Activated CD8-positive, alpha-beta memory T cell treated with anti-CD3 and anti-CD28 coated beads for 4 hours (primary cell): ENCODE measurements at places on chromosomes 11 and 22.

GRCh38 chr11:86418917-86419316, 44.2 kb downstream of the CCDC81 start:
- no peak for DNase-seq

GRCh38 chr11:61080526-61080925, 21.8 kb upstream of the CD5 start:
- no peak for DNase-seq

DNA sequence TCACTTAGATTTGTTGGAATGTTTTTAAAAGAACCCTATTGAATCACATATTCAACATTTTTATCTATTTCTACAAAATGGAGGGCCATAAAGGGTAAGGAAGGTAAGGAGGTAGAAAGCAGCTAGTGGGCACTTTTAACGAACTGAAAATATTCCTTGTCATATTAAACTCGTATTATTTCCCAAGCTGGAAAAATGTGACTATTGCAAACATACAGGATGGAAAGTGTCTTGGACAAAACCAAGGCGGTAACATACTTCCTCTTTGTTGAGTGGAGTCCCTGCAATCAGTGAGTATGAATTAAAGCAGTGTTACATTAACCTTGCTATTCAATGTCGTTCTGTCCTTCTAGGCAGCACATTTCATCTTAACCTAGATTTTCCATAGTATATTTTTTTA, 165.6 kb downstream of the RCN1 start:
- no peak for DNase-seq

DNA sequence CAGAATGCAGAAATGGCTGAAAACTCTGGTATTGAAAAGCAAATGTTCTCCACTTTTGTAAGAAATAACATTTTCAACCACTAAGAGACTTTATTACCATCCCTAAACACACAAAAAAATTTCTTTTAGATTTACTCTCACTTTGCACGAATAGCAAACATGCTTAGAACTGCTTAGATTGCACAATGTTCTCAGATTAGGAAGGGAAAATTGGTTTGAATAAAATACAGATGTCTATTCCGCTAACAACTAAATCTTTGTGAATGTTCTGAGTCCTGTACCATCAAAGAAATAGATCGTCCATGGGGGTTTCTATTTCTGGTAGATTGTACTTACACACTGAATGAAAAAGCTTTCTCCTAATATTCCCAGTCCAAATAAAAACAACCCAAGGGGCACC, 40.1 kb downstream of the BDNF start:
- no peak for DNase-seq

GRCh38 chr11:13378316-13378715, 84.7 kb downstream of the BTBD10 start:
- DNase-seq = no peak

DNA sequence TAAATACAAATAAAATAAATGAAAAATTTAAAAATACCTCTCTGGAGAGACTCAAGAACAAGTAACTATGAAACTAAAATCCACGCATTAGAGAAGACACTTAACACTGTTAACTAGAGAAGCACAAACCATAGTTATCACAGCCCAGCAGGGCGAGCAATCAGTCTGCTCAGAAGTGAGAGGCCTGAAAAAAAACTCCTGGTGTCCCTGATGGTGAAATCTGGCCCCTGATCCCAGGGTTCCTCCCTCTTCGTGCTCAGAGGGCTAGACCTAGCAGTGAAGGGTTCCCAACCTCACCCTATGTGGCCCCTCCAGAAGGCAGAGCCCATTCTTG, 49.7 kb upstream of the VPREB1 start:
- DNase-seq = no peak

DNA sequence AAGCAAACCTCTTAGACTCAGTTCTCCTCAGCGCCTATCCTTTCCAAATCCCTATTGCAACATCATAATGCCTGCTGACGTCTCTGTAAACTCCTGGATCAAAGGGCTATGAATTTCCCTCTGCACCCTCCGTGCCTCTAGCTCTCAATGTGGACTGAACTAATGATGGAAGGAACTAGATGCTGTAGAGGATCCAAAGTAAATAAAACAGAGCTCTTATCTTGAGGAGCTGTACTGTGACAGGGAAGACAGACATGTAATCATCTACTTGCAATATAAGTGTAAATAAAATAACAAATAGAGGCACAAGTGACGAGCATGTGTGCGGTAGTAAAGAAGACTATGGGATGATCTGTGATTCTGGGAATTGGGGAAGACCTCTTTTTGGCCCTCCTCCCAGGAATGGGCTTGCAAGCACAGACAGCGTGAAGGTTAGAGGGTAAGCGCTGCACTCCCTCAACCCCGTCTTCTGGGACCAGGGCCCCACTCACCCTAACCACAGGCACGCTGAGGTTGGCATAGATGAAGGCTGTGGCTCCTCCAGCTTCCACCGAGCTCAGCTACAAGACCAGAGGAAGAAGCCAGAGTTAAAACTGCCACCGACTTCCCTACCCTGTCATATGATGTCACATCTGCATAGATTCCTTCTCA, 42.2 kb downstream of the P4HA3 start:
- no peak for DNase-seq

- DNase-seq = no peak
Measured at GRCh38 chr11:1821562-1821961, 13.2 kb upstream of the SYT8 start.

DNA sequence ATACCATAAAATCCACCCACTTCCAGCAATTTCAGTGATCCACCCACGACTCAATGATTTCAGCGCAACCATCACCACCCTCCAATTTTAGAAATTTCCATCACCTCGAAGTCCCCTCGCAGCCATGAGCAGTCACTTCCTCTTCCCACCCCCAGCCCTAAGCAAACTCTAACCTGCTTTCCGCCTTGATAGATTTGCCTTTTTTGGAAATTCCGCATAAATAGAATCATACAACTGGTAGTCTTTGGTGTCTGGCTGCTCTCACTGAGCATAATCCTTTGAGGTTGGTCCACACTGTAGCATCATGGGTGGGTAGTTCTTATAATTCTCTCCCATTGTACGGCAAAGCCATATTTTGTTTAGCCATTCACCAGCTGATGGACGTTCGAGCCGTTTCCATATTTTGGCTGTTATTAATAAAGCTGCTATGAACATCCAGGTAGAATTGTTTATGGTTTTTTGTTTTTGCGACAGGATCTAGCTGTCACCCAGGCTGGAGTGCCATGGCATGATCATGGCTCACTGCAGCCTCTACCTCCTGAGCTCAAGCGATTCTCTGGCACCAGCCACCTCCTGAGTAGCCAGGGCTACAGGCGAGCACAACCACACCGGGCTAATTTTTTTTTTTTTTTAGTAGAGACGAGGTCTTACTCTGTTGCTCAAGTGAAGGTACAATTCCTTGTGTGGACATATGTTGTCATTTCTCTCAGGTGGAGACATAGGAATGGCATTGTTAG, 16.0 kb downstream of the PIM3 start:
- peak; percentile 70 for DNase-seq

DNA sequence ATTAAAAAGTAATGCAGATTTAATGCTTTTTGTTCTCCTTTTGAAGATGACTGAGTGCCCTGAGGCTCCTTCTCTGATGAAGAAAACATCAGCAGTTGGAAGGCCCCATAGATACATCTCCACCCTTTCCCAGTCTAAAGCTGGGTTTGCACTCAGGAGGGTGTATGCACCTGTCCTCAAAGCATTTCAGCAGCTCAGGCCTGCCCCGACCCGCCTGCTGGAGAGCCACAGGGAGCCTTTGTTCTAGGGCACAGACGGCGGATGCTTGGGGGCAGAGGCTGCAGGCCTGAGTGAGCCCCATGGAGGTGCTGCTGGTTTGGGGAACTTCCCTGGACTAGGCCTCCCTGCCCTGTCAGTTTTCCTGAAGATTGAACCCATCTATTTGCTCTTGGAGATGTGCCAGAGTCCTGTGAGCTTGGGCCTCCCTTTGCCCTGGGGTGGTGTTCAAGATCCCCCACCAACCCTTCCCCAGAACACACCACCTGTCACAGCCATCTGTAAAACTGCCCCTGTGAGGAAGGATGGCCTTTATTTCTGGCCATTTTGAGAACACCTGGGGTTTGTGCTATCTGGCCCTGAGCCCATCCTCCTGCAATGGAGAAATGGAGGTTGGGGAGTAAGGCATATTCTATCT, 160.0 kb downstream of the NAV2 start:
- DNase-seq = no peak

GRCh38 chr22:42162728-42163489, 32.3 kb upstream of the CYP2D6 start:
- no peak for DNase-seq

GRCh38 chr11:38019072-38019775, 1421.2 kb upstream of the RAG2 start:
- no peak for DNase-seq

- DNase-seq = no peak
Measured at GRCh38 chr11:942823-943222, 17.2 kb downstream of the AP2A2 start.

DNA sequence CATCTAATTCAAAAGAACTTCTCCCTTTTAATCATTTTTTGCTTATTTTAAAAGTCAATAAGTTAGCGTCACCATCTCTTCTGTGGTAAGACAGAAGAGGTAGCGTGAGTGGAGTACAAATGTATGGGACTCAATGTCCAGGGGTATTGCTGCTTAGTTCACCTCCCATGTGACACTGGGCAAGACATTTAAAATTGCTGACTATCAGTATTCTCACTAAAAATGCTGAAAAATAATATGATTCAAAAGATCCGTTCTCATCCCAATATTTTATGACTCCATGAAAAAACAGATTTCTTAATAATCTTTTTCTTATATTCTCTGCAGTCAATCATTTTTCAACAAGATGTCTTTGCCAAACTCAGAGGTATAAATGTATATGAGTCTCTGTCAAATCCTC, 68.1 kb upstream of the LRRC4C start:
- no peak for DNase-seq

DNA sequence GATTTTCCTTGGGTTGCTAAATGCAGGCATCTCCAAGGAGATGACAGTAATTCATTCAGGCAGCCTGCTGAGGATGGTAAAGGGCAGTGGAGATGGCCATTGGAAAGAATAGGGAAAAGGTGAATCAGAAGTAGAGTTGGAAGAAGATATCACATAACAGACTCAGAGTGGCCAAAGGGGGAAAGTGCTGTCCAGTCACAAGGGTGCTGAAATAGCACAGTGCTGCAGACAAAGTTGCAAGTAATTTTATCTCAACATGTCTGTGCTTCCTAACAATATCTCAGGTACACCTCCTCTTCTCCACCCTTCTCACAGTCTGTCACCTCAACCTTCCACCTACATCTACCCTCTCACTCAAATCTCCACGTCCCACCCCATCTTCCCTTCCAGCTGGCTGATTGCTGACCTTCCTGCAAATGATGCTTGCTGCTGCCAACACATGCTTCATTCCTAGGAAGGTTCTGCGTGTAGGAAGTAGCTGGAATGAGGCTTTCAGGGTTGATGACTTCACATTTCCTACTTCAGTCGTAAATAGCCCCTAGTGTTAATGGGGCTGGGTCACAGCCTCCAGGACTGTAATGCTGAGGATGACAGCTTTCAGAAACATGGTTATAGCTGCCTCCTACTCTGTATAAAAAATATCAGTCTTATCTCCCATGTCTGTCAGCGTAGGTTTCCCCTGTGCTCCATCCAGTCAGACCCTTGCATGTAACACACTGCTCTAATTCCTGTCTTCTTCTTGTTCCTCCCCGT, 123.9 kb downstream of the CTNND1 start:
- no peak for DNase-seq

DNA sequence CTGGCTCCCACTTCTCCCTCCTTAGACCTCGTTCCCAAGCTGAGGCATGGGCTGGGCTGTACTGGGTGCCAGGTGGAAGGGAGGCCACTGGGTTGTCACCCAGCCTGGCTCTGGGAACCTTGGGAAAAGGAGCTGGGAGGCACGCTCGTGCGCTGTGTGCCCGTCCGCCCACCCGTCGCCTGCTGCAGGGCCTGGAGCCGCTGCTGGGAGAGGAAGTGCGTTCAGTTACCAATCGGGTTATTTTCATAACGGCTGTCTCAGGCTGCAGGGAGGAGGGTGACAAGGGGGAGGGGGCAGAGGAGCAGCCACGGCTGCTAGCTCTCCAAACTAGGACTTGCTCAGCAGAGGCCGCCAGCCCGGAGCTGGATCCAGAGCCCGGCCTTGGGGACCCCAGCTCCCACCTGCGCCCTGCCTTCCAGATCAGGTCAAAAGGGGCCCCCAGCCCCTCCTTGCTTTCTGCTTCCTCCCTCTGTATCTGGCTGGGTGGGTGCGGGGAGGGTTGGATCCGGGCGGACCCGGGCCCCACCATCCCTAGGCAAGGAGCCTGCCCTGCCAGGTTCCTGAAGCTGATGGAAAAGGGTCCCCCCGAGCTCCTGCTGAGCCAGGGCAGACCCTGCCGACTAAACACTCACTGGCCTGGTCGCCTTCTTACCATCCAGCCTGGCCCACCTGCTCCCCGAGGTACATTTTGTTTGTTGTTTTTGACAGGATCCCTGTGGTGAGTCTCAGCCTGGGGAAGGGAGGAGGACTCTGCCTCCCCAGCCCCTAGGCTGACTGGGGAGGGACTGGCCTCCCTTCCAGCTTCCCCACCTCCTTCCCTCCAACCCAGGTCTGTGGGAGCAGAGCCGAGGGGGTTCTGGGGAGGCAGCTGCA, 14.3 kb downstream of the DGKZ start:
- DNase-seq = no peak

DNA sequence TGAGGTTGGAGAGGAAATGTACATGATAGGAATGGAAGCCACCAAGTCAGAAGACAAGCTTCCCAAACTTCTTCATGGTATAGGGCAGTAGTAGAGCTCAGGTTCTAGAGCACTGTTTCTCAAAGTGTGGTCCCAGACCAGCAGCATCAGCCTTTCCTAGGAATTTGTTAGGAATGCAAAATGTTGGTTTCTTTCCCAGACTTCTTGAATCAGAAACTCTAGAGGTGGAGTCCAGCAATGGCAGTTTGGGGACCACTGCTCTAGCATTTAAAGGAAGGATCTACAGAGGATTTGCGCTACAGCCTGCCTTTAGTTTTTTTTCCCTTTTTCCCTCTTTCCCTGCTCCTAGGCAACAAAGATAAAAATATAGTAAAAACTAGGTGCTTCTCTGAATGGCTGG, 17.0 kb upstream of the MMP12 start:
- DNase-seq = no peak

DNA sequence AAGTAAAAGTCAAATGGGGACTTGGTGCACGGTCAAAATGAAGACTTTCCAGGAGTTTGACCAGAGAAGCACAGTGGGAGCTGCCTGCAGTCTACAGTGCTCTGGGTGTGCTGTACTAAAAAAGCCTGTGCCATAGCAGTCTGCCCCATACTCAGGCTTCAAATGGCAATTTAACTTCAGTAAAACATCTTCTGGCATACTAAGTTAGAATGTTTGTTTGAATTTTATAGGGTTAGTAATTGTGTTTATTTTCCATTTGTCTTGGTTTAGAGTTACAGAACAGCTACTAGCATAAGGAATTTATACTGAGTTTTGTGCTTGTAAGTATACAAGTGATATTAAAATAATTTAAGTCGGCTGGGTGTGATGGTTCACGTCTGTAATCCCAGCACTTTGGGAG, 29.3 kb upstream of the LIPT2 start:
- DNase-seq = no peak
